ENCODE measurements at places on chromosomes 16 and 17.

DNA sequence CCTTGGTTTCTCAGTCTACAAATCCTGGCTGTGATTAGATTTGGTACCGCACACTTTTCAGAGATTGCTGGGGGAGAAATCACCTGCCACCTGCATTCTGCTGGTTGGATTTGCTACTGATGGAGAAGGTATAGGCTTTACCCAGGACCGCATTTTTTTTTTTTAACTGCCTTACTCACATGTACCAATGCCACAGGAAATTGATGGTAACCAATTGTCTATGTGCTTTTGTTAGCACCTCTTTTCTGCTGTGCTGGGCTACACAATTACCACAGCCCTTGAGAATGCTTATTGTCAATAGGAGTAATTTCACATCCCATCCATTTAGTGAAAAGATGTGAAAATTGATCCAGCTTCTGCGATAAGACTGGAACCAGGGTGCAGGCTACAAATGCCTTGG, 74.4 kb upstream of the TANC2 start:
- DNase-seq = no peak

- no peak for DNase-seq
These were observed 201.5 kb upstream of the CACNG5 start for GRCh38 chr17:66633317-66633965.

DNA sequence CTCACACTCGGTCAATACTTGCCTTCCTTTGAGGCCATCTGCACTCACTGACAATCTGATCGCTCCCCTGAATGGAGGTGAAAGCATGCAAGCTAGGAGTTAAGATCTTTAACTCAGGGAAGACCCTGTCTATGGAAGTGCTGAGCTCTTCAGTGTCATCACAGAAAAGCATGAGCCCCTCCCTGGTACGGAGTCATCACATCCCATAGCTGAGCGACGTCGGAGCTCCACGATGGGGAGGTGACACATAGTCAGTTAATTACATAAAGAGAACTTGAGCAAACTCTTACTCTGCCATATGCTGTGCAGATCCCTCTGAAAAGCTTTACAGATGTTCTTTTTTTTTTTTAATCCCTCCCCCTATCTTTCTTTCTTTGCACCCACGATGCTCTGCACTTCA, 463.2 kb downstream of the WWOX start:
- no peak for DNase-seq

DNA sequence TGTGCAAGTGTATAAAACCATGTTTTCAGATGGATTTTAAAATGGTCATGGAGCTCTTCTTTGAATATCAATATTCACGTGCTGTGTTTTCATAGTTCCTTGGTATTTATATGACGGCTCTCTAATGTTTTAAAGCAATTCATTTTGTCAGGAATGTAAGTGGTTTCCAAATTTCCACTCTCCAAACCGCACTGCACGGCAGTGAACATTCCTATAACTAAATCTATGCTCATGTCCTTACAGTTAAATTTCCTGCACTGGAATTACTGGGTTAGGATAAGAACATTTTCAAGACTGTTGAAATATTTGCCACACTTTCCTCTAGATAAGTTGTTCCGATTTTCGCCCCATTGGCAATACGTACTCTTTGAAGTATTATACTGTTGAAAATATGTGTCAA, 398.9 kb downstream of the PMP22 start:
- DNase-seq = no peak

DNA sequence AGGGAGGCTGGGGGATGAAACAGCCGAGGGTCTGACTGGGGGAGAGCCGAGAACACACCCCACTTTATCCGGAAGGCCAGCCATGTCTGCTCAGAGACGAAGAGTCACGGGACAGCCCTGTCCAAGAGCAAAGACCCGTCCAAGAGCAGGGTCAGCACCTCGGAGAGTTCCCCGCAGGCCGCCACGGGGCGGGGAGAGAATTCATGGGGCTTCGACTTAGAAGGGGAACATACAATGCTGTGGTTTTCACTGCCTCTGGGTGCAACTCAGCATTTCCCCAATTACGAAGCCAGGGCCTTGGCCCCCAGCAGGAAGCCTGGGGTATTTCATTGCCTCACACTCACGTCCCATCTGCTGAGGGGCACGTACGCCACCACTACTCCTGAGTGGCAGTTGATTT, 59.3 kb downstream of the JPH3 start:
- no peak for DNase-seq
